ENCODE measurements at places on chromosomes 16 and 17. TPM values are rescaled to one million over a fixed set of nuclear protein-coding genes. Genes with fewer than 3 reads are reported as not detected.

Gene XYLT2
- total RNA-seq: 40.4 TPM

Gene SMPD3
- 0.15 TPM for total RNA-seq

Gene SECTM1
- total RNA-seq: 15.8 TPM

Gene FBXL20
- 7.0 TPM for total RNA-seq

Gene PALB2
- total RNA-seq: 23.3 TPM

Data from melanocyte of skin (primary cell).